ENCODE measurements at places on chromosomes 7 and 10.

DNA sequence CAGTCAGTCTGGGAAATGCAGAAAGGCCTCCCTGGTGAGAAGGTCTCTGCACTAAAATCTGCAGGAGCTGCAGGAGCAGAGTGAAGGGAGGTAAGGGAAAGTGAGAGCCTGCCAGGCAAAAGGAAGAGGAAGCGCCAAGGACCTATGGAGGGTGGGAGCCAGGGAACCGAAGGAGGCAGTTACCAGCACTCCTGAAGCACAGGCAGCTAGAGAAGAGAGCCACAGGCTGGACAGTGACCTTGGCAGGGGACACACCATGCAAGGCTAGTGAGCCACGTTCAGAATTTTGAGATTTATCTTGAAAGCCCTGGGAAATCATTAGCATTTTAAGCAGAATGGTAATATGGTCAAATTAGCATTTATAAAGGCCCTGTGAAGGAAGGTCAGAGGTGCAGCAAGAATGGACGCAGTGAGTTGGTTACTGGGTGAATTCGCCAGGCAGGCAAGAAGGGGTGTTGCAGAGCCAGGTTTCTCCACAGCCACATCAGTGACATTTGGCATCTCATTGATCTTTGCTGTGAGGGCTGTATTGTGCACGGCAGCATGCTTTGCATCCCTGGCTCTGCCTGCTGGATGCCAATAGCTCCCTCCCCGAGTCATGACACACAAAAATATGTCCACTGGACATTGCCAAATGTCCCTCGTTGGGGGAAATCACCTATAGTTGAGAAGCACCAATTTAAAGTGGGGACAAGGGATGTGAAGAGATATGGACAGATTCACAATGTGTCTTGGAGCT, 54.7 kb upstream of the LANCL2 start:
- no peak for DNase-seq

DNA sequence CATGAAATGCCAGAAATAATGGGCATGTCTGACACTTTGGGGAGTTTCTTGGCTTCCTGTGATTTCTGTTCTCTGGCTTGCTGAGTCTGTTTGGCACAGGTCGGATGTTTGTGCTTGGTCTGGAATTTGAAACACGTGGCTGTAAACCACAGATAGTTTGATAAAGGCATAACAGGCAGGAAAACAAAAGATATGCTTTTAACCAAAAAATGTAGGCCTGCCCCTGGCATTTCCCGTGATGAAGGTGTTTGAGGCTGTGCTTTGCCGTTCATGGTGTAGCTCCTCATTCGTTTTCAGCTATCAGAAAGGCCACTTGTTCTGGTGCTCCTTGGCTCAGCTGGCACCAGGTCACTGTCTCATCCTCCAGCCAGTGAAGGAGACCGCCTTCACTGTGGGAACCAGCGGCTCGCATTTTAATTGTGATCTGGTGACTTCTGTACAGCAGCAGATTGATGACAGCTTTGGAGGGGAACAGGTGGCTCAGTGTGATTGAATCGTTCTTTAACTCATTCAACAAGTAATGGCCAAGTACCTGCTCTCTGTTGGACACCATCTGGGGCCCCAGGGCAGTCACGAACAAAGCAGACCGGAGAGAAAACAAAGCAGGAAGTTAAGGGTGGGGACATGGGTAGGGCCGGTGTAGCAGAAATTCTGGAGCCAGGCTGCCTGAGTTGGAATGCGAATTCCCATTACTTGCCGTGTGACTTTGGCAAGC, 111.5 kb downstream of the CCNY start:
- peak; percentile 33 for DNase-seq

- no peak for DNase-seq
Measured at GRCh38 chr10:118793545-118793944, 38.8 kb upstream of the CACUL1 start.

- no peak for DNase-seq
Measured at GRCh38 chr7:55374213-55374612, 9.1 kb downstream of the LANCL2 start.

GRCh38 chr7:40647719-40648118, 512.9 kb downstream of the SUGCT start:
- DNase-seq, result no peak

- no peak for DNase-seq
Measured at GRCh38 chr7:95772298-95772770, at the start of gene DYNC1I1. Gene DYNC1I1 (plus strand): TSS chr7:95772554. CDS start chr7:95804730, 32,176 bp downstream.

DNA sequence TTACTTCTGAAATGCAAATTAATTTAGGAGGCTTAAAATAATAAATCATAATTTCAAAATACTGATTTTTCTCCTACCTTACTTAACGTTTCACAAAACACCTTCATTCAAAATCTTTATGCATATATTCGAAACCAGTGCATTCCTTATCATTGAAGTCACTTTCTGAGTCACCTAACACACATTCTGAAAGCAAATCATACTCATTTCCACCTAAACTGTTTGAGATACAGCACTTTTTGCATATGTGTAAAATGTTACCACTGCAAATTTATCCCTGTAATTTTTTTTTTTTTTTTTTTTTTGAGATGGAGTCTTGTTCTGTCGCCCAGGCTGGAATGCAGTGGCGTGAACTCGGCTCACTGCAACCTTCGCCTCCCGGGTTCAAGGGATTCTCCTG, 15.7 kb downstream of the PPP3CB start:
- DNase-seq, result no peak

GRCh38 chr7:55044371-55044717, 25.5 kb downstream of the EGFR start:
- DNase-seq, result no peak

DNA sequence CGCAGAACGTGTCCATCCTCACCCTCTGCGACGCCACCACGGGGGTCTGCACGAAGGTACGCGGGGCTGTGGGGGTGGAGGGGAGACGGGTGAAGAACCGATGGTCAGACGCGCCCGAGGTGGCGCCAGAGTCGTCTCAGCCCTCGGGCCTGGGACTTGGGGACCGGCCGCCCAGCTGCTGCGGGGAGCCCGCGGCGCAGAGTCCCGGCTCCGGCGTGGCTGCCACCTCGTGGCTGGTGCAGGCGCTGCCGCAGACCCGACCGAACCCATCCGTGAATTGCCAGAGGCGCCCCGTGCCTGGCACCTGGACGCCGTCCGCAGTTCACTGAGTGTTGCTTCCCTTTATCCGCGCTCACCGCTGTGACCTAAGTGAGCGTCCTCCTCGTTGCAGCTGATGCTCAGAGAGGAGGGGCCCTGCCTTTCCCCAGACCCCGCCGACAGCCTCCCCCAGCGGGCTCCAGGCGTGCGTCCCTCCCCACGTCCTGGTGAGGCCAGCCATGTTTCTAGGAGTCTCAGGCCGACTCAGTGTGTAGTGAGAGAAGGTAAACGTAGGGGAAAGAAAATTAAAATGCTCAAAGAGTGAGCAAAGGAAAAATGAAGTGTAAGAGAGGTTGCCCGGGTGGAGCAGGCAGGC, 208.7 kb downstream of the PAXIP1 start:
- no peak for DNase-seq

GRCh38 chr10:6395606-6396005, 184.5 kb downstream of the PRKCQ start:
- DNase-seq, result no peak

GRCh38 chr10:21047096-21047495, 150.0 kb upstream of the NEBL start:
- DNase-seq, result no peak

- peak; percentile 21 for DNase-seq
Measured at GRCh38 chr10:35089611-35090161, 455 bp downstream of the CUL2 start.

- no peak for DNase-seq
Measured at GRCh38 chr10:33276282-33276923, 58.1 kb downstream of the NRP1 start.

DNA sequence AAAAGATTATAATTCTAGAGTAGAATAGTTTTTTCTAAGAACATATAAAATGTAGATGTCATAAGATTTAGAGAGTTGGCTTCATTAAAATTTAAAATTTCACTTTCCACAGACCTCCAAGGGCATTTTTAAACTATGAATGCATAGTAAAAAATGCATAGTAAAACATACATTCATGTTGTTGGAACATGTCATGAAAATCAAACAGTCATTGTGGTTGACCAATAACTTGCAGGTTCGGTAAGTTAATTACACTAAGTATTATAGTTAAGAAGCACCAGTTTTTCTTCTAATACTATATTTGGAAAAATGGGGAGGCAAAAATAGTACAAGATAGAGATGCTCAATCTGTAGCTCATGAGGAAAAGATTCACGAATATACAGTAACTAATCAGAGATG, 61.5 kb upstream of the MACROH2A2 start:
- DNase-seq, result no peak

GRCh38 chr10:69317626-69318105, 39.4 kb downstream of the HK1 start:
- DNase-seq, result no peak

DNA sequence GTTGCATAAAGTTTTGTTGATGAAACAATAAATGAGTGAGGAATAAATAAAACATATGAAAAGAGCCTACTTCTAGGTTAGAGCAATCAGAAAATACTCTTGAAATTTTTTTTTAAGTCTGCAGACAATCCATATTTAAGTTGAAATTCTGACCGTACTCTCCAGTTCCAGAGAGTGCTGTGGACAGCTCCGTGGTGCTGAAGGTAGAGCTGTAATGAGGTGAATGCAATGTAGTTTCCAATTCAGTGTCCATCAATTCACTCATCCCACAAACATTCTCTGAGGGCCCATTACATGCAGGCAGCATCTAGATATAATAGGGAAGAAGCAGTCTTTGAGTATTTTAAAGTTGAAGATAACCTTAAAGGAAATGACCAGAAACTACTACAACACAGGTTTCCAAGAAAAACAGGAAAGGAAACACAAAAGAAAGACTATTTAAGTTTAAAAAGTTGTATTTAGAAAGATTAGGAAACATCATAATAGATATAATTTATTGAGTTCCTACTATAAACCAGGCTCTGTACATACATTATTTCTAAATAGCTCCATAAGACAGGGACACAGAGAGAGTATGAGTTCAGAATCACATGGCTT, 44.0 kb upstream of the CRTAC1 start:
- no peak for DNase-seq

- no peak for DNase-seq
Measured at GRCh38 chr7:49855281-49855980, 82.0 kb downstream of the VWC2 start.
